ENCODE measurements at places on chromosomes 7 and 10.
A peak's percentile ranks its signal among the peaks of the same experiment; 100 is the strongest.

GRCh38 chr10:128000471-128001362, 93.8 kb downstream of the PTPRE start:
- DNase-seq: no peak

DNA sequence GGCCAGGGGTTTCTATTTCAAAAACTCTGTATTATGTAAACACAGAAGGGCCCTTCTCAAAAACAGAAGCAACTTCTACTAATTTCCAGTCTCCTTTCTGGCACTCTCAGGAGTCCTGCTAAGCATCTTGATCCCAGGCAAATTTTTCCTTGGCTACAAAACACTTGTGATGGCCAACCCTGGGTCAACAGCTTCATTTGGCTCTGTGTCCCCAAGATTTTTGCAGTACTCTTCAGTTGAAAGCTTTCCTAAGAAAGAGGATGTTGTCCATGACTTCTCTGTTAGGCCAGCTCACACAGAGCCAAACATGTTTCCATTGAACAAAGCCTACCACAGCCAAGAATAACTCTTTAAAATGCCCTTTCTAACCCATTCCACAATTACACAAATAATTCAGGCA, 99.0 kb upstream of the EGR2 start:
- no peak for DNase-seq

- no peak for DNase-seq
These were observed 64.0 kb downstream of the PDZD8 start for GRCh38 chr10:117311261-117311660.

DNA sequence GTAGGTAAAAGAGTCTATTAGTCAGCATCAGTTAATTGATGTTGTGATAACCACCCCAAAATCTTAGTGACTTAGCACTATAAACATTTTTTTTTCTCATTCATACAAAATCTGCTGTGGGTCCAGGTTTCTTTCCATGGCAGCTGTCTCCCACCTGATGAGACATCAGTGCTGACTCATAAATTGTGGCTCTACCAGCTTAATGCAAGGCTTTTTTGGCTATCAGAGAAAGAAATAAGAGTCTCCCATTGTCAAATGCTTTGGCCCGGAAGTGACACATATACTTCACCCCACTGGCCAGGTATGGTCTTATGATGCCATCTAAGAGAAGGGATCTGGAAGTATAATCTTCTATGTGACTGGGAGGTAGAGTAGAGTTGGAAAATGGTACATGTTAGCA, 14.5 kb downstream of the DNAJB9 start:
- no peak for DNase-seq

DNA sequence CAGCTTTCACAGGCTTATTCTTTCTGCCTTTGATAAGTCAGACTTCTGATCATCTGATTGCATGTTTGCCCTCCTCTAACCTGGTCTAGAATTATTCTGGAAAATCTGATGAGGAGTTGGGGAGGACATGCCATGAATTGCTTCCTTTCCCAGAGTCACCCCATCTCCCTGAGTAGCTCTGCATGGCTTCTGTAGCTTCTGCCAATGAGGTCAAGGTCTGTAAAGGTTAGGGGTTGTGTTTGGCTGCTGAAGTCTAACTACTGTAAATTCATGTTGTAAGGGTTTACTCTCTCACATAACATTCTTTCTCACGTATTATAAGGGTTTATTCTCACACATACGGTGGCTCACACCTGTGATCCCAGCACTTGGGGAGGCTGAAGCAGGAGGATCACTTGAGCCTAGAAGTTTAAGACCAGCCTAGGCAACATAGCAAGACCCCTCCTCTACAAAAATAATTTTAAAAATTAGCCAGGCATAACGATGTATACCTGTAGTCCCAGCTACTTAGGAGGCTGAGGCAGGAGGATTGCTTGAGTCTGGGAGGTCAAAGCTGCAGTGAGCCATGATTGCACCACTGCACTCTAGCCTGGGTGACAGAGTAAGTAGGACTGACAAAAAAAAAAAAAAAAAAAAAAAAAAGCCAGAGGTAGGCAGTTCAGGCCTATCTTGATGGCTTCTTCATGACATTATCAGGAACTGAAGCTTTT, 10.7 kb downstream of the GSTO2 start:
- no peak for DNase-seq

DNA sequence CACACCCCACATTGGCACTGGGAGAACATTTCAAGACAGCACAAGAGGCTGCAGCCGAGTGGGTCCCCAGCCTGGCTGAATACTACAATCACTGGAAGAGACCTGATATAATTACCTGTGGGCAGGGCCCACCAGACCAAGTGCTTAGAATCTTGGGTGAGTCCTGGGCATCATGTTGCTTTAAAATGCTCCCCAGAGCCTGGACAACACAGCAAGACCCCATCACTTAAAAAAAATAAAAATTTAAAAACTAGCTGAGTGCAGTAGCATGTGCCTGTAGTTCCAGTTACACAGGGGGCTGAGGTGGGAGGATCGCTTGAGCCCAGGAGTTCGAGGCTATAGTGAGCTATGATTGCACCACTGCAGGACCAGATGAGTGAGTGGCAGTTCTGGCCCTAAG, 28.1 kb downstream of the FAM171A1 start:
- DNase-seq: no peak

GRCh38 chr7:85833066-85833465, 646.2 kb upstream of the SEMA3D start:
- no peak for DNase-seq

GRCh38 chr7:116572036-116572435, 47.2 kb downstream of the CAV1 start:
- DNase-seq: no peak

DNA sequence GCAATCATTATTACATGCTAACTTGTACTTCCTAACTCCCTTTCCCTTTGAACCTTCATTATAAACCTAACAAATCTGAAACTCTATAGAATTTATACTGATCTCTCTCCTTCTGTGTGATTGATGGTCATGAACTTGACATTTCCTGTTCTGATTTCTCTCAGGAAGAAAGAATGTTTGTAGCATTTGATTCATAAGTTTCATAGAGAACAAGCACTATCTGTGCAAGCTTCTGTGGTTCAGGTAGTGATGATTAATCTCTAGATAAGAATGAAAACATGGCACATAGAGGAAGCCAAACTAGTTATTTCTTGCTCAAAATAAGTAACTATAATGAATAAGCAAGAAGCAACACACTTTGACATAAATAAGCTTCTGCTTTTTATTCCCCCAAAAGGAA, 34.2 kb downstream of the TFPI2 start:
- no peak for DNase-seq

GRCh38 chr10:28853195-28853594, 175.9 kb downstream of the BAMBI start:
- no peak for DNase-seq

- no peak for DNase-seq
These were observed 22.7 kb downstream of the RELN start for GRCh38 chr7:103966593-103967277.

- no peak for DNase-seq
These were observed 10.2 kb upstream of the TMEM254 start for GRCh38 chr10:80068270-80068669.

- DNase-seq: no peak
These were observed 257.8 kb downstream of the SNX10 start for GRCh38 chr7:26549281-26549944.

- no peak for DNase-seq
These were observed 110.3 kb downstream of the ARHGAP22 start for GRCh38 chr10:48494611-48495010.

- DNase-seq: no peak
These were observed 128.0 kb downstream of the SEMA3C start for GRCh38 chr7:80790877-80791276.

- DNase-seq: no peak
These were observed 437.5 kb upstream of the MBL2 start for GRCh38 chr10:53209944-53210611.

GRCh38 chr10:29923416-29923965, 135.9 kb downstream of the JCAD start:
- DNase-seq: no peak

DNA sequence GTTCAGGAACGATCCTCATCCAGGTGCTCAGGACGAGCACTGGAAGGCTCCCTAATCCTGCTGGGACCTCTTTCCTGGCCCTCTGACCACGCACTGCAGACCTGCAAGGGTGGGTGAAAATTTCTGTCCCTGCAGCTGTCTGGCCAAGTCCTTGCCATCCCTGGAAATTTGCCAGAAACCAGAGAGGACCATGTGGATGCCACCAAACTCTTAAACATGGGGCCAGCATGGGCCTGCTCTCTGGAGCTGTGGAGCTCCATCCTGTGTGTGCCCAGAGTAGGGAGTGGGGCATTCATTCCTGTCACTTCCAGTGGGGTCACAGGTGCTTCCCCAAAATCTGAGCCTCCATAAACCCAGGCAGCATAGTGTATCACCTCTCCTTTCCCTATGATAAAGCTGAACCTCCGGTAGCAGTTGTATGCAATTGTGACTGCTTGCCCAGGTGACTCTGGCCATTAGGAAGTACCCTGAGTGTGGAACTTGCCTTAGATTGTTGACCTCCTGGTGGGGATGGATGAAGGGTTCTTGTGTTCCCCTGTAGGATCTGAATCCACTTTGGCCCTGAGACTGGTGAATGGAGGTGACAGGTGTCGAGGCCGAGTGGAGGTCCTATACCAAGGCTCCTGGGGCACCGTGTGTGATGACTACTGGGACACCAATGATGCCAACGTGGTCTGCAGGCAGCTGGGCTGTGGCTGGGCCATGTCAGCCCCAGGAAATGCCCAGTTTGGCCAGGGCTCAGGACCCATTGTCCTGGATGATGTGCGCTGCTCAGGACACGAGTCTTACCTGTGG, 57.1 kb downstream of the DMBT1 start:
- DNase-seq: no peak

DNA sequence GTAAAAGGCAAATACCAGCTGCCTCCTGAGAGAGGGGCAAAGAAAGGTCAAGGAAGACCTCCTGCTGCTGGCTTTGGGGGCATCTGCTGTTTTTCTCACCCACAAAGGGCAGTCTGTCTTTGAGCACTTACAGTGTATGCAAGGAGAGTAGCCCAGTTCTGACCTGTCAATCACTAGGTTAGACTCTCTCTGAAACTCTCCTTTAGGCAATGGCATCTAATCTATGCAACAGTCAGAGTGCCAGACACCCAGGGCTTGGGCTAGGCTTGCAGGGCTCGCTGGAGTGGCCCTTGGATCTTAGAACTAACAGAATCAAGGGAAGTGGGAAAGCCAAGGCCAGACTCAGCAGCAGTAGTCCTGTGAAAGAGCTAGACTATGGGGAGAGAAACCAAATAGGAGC, 522.9 kb downstream of the NRG3 start:
- DNase-seq: no peak

DNA sequence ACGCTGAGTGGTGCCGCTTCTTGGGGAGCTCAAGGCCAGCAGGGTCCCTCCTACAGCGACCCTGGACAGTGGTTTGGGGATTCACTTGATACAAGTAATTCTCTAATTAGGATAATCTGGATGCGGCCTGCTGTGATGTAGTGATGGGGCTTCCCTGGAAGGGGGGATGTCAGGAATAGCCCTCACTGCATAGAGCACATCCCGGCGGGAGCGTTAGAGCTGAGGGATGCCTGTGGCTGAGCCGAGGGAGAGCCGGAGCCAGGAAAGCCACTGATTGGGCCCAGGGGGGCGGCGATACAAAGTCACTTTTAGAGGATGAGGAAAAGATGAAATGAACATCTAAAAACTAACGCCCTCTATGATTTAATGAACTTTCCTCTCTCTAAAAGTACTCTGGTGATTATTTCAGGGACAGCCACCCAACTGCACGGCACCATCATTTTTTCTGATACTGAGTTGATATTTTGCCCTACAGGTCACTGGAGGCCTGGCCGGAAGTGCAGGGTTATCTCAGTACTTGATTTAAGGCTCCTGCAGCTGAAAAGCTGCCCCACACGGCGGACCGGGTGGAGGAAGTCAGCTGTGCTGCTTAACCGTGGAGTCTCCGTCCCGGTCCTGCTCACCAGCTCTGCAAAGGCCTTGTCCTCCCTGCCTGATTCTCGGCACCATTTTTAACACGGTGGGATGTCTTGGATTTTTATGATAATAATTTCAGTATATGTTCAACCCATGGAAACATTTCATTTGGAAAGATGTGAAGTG, 518.8 kb downstream of the DNAJB6 start:
- no peak for DNase-seq

DNA sequence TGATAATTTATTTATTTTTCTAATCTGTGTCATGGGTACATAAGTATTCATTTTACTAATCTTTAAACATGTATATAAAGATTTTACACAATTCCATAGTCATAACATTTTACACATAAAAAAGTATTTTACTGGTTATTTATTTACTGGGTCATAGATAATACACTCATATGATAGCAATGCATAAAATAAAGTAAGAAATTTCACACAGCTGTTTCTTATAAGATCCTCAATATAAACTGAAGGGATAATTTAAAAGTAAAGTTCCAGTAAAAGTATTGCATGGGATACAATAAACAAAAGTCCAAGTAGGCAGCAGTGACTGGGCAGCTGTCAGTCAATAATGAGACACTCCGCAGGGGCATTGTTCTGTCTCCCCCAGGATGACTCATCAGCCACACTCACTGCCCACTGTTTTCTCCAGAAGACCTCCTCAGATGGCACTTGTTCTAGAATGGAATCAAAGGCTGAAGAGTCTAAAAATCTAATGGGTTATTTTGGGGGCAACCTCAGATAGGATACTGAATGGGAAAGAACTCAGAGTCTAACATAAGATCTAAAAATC, 32.7 kb downstream of the DPY19L1 start:
- DNase-seq: peak; percentile 5

- DNase-seq: no peak
These were observed 108.3 kb downstream of the SUGCT start for GRCh38 chr7:40243076-40243475.

- no peak for DNase-seq
These were observed 8.1 kb upstream of the FAM107B start for GRCh38 chr10:14782691-14783363.

GRCh38 chr10:28970231-28970630, 292.9 kb downstream of the BAMBI start:
- DNase-seq: no peak

GRCh38 chr10:101207026-101207425, 22.2 kb downstream of the LBX1 start:
- DNase-seq: no peak

DNA sequence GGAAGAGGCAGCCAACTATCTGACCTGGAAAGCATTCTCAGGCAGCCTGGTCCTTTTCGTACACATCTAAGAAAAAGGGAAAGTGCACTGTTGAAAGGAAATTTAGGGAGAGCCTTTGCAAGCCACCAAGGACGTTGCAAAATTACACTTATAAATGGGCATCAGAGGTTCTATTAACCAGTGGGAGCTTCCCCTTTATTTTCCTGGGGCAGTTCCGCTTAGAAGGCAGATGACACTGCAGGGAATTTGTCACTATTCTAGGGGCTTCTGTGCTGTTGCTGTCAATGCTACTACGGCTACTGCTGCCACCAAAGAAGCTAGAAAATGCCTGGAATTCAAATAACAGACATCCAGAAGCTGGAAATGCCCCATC, 79.6 kb upstream of the AUTS2 start:
- DNase-seq: no peak

DNA sequence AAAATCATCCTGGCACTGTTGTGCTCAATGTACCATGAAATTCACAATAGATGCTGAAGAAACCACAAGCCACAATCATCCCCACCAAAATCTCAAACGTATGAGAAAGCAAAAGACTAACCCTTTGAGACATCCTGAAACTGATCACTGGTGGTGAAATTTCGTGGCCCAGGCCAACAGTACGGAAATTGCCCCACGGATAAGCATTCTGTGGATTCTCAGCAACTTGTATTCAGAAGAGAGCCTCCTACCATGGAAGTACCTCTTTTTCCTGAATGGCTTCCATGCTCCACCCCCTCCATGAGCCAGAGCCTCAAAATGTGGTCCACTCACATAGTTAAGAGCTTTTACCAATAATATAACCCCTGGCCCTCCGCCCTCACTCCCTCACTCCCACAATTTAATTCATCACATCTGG, 163.9 kb upstream of the AUTS2 start:
- no peak for DNase-seq

All from NCI-H1930 (cell line).